ENCODE measurements at places on chromosomes 3 and 15.

- DNase-seq = no peak
Measured at GRCh38 chr3:60440869-60441268, 810.4 kb downstream of the FHIT start.

- DNase-seq = no peak
Measured at GRCh38 chr3:144257381-144257780, 285.8 kb downstream of the DIPK2A start.

DNA sequence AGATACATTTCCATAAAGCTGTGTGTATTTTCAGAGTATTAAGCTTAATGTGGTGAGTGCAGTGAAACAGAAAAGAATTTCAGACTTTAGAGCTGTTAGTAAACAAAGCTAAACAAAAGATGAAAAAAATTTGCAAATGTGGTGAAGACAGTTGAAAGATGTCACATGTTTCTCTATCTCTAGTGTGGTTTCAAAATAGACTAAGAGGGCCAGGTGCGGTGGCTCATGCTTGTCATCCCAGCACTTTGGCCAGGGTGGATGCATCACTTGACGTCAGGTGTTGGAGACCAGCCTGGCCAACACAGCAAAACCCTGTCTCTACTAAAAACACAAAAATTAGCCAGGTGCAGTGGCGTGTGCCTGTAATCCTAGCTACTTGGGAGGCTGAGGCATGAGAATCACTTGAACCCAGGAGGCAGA is 466.0 kb upstream of the NR2F2 start:
- DNase-seq = no peak

GRCh38 chr3:183375787-183376186 is 52.6 kb downstream of the MCF2L2 start:
- peak; percentile 78 for DNase-seq

DNA sequence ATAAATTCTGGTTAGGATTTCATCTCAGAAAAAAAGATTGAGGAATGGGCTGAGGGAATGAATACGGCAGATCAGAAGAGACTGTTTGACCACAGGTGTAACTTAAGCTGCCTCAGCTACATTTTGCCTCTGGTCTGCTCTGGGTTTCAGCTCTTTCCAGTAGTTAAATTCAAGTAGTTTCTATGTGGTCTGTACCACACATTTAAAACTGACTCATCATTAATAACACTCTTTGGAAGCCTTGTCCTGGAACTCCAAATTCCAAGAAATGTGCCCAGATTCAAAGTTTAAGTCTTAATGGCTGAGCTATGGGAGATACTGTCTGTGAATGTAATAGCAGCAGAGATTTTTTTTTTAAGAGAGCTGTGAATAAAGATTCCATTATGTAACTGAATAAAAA is 133.1 kb upstream of the IGSF10 start:
- DNase-seq = no peak

GRCh38 chr3:144586382-144586781 is 614.8 kb downstream of the DIPK2A start:
- DNase-seq = no peak

DNA sequence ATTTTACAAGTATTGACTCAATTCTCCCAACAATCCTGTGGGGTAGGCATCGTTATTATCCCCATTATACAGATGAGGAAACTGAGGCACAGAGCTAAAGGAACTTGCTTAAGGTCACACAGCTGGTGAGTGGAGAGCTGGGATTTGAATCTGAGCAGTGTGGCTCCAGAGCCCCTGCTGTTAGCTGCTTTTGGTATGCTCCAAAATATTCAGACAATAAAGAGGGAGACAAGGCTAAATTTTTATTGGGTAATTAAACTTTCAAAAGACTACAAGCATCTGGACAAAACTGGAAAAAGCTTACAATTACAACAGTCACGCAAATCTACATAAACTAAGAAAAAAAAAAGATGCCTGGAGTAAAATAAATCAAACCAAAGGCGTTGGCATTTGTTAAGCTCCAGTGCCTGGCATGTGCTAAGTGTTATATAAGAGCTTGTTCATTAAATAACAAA is 27.7 kb downstream of the CCDC13 start:
- DNase-seq = no peak

DNA sequence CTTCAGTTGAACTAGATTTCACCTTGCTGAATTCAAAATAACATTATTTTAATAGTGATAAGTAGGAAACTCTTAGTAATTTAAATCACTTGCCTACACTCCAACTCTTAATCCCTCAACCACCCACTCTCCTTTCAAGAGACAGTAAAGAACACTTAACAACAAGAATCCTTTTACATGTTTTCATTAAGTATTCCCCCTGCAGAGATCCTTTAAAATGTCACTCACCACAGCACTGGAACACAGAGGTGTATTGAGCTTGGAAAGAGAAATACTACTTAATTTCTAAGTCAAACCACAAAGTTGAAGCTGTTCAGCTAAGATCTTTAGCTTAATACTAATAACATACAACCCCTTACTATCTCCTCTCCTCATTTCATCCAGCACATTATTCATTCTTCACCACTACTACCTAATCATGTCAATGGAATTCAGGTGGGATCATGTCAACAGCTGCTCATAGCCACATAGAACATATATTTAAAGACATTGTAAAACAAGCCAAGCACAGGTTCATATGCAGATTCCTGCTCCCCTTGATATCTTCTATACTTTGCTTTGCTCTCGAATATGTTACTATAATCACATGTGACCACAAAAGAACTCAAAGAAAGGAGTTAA is 40.5 kb downstream of the IMPG2 start:
- no peak for DNase-seq

- DNase-seq = no peak
Measured at GRCh38 chr3:58004973-58005372, 3.2 kb upstream of the FLNB start.

GRCh38 chr3:194536871-194537637 is 50.3 kb upstream of the ATP13A3 start:
- DNase-seq = peak; percentile 29

DNA sequence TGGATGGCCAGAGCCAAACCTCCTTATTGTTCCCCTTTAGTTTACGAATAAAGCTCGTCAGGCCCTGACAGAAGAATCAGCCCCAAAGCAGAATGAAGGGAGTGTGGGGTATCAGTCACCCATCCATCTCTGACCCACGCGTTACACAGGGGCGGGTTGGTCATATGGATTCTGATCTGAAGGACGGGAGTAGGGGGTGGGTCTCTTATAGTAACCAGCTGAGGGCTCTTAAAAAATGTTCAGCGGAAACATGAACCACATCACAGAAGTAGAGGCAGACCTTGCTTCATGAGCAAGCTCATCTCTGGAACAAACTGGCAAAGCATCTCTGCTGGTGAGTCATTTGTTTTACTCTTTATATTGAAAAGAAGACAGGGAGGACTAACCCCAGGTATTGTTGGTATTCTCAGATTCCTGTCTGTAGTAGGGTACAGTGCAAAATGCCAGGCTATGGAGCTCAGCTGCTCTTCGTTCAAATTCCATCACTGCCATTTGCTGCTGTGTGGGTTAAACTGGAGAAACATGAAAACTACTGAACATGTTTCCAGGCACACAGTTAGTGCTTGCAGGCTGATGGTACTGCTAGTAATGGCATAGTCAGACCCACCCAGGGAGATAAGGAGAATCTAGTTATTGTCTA is at the start of gene CXCR6:
CXCR6 (plus strand) TSS at position 258 of the 640 bp plus-strand sequence. CDS start 3,018 bp downstream, outside the sequence.
- no peak for DNase-seq

DNA sequence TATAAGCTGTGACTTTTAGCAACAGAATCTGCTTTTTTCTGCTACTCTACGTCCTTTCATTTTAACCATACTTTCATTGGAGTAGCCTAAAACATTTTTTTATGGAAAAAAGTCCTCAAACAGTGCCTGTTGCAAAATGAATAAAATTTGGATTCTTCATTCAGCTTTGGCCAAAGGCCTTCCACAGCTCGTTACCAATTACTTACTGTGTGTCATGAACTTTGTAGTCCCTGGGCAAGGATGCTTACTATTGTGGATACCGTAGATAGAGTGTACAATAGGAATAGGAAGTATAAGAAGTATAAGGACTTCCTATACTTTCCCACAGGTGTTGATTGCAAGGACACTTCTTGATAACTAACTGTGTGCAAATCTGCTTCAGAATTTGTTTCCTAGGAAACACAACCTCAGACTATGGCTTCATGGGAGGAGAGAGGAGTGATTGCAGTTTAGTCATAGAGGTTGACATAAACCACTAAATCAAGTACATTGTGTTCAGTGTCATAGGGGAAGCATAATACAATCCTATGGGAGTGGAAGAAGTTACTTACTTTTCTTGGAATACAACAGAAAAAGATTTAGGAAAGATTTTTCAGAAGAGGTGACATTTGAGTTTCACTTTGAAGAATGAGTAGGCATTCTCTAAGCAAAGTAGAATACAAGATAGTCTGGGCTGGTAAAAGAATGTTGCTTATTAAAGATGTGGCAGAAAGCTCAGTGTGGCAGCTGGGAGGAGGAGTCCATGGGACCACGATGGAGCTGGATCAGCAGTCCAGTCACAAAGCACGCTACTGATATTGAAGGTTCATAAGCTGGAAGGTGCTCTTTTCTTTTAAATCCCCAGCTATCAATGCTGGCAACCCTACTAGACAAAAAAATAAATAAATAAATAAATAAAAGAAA is 309.7 kb upstream of the TPRG1 start:
- no peak for DNase-seq

DNA sequence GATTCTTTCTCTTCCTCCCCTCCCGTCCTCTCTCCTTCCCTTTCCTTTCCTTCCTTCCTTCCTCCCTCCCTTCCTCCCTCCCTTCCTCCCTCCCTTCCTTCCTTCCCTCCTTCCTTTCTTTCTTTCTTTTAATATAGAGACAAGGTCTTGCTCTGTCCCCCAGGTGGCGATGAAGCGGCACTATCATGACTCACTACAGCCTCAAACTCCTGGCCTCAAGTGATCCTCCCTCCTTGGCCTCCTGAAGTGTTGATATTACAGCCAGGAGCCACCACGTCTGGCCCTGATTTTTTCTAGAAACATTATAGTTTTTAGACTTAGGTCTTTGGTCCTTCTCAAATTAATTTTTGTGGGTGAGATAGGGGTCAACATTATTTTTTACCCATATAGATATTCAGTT is 15.5 kb downstream of the GRM2 start:
- DNase-seq = no peak

GRCh38 chr3:128585189-128585588 is 65.4 kb downstream of the RPN1 start:
- peak; percentile 77 for DNase-seq

DNA sequence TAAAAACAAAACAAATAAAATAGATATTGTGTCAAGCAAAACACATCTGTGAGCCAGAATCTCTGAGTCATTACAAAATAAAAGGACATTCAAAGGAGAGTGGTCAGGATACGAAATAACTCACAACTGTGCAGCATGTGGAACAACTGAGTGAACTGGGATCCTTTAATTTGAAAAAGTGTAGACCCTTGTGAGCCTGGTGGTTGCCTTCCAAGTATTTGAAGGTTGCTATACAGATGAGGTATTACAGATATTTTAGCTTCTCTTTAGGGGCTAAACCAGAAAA is 26.7 kb downstream of the KCNMB2 start:
- no peak for DNase-seq

DNA sequence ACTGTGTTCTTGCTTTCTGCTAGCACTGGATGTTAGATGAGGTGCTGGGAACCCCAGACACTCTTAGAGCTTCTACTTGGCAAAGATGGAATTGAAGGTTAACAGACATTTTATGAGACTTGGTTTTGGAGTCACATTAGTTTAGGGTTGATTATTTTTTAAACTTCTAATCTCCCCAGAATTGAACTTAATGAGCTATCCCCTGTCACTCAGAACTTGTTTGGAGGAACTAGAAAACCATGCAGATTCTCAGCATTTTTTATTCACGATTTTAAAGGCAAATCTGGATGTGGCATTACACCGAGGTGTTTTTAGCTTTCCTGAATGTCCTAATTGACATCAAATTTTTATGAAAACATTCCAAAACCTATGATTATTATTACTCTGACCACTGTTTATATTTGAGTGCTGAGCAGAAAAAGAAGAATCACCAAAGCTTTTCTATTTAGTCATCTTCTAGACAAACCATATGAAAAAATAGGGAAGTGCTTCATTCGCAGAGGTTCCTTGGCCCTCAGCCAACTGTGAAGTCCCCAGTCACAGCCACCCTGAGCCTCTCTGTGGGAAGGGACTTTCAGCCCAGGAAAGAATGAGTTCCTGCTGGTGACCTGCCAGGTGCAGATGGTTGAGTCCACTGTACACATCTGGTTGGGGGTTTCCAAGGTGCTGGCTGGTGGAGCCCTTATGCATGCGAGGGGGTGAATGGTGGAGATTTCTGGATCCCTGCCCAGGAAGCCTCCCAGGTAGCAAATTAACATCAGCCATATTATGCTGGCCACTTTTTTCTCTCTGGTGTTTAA is 196.0 kb upstream of the TOPAZ1 start:
- peak; percentile 2 for DNase-seq

- DNase-seq = no peak
Measured at GRCh38 chr3:46096781-46097180, 69.5 kb upstream of the XCR1 start.

DNA sequence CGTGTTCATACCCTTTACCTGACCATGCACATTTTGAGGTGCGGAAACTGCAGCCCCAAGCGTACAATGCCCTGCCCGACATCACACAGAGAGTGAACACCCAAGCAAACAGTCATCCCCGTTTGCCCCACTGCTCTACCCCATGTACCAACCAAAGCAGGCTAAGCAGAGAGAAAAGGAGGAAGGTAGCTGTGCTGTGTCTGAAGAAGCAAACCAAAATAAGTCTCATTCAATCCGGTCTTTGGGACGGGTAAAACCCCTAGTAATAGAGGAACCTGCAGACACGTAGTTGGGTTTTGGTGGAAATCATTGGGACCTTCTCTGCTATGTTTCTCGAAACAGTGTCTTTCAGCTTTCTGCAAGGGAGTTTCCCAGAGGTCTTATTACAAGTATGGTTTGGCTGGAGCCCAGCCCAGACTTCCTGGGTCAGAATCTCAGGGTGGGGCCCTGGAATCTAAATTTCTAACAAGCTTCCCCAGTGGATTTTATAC is 164.6 kb upstream of the HES1 start:
- no peak for DNase-seq

GRCh38 chr3:177089901-177090300 is 107.4 kb downstream of the TBL1XR1 start:
- DNase-seq = no peak

DNA sequence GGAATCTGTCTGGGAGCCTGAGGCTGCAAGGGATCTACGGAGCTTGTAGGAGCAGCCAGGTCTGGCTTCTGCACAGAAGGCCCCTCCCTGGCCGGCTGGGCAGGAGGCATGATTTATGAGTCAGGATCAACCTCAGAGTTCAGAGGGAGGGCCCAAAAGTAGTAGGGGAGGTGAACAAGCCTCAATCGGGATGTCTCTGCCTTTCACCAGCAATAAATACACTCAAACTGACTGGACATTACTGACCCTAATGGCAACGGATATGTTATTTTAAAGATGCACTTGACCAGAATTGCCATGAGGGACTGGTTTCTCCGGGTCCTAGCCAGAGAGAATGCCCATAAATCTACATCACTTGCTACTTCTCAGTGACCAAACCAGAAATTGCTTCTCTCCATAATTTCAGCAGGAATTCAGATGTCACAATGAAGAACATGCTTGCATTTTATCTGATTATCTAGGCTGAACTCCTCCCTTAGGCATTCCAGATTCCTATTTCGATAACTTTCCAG is 109.6 kb upstream of the LMOD3 start:
- no peak for DNase-seq

- DNase-seq = peak; percentile 93
Measured at GRCh38 chr3:20104167-20104661, 64.0 kb downstream of the KAT2B start.

- peak; percentile 89 for DNase-seq
Measured at GRCh38 chr3:51686512-51687215, 15.6 kb downstream of the TEX264 start.
